8988T (cell line): ENCODE measurements at places on chromosomes 6 and 20.

GRCh38 chr6:159727717-159728445, 575 bp downstream of the WTAP start:
- DNase-seq, result peak; percentile 39

- DNase-seq, result no peak
Measured at GRCh38 chr20:63542031-63542559, 4.9 kb upstream of the PTK6 start.

- DNase-seq, result no peak
Measured at GRCh38 chr20:43722153-43722505, 4.7 kb downstream of the GTSF1L start.

- DNase-seq, result no peak
Measured at GRCh38 chr6:75203721-75204120, 2.1 kb downstream of the COL12A1 start.

DNA sequence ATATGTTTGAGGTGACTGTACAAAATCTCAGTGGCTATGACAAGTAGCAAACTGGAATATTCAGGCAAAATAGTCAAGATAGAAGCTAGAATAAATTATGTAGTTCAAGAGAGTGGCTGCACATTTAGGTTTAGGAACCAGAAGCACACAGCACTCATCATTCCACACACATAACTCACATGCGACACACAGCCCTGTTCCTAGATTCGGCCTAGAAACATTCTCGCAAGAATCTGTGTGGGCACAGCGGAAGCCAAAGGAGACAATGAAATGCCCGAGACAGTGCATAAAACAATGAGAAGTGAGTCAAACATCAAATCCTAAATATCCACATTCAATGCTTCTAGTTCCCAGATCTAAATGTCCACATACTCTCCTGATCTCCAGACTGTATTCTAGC, 9.5 kb upstream of the SUPT3H start:
- no peak for DNase-seq

- no peak for DNase-seq
Measured at GRCh38 chr6:72683797-72684196, 61.9 kb downstream of the KCNQ5 start.

DNA sequence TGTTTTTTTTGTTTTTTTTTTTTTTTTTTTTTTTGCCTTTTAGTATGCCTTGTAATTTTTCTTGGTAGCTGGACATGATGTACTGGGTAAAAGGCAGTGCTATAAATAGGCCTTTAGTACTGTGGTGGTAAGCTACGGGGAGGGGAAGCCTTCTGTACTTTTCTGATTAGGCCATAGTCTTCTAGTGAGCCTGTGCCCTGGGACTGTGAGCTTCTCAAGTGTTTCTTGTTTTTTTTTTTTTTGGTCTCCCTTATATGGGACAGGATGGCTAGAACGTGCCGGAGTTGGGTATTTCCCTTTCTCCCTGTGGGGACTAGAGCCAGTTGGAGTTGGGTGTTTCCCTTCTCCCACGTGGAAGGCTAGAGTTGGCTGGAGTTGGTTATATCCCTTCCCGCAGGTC, 59.4 kb upstream of the PRELID3B start:
- no peak for DNase-seq

DNA sequence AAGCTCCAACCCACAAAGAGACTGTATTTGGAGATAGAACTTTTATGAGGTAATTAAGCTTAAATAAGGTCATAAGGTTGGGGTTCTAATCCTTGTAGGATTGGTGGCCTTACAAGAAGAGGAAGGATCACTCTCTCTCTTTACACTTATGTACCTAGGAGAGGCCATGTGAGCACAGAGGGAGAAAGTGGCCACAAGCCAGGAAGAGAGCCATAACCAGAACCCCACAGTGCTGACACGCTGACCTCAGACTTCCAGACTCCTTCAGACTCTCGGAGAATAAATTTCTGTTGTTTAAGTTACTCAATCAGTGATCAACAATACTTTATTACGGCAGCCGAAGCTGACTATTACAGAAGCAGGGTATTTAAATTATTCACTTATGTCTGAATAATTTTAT, 430.5 kb upstream of the EPHA7 start:
- no peak for DNase-seq

DNA sequence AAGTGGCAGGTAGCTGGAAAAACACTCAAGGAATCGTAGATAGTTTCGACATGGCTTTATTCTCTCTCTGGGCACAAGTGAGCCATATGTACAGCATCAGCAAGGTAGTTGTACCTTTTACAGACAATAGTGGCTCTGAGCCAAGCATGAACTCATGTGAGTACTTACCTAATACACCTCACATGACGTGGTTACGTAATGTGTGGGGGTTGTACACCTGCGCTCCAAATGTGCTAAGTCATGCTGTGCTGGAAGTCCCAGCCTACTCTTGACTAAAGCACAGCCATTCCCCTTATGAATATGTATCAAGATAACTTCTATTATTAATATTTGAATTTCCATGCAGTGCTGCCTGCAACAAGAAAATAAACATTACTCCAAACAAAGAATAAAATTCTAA, 78.8 kb upstream of the HMGN3 start:
- no peak for DNase-seq

DNA sequence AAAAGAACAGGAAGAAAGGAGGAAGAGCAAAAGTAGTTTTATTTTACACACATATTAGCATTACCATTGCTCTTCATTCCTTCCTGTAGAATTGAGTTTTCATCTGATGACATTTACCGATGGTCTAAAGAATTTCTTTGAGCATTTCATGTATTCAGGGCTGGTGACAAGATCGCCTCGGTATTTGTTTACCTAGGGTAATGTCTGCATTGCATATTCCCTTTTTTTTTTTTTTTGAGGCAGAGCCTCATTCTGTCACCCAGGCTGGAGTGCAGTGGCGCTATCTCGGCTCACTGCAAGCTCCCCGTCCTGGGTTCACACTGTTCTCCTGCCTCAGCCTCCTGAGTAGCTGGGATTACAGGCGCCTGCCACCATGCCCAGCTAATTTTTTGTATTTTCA, 19.3 kb downstream of the RAB22A start:
- DNase-seq, result no peak

GRCh38 chr6:21476112-21476511, 117.4 kb upstream of the SOX4 start:
- DNase-seq, result no peak

GRCh38 chr6:118283766-118284165, 264.3 kb upstream of the PLN start:
- DNase-seq, result no peak
